Activated naive CD4-positive, alpha-beta T cell treated with anti-CD3 and anti-CD28 coated beads, Interleukin-2, amount 50 U/mL, for 72 hours (primary cell): ENCODE measurements at places on chromosomes 7 and 10. TPM values are rescaled to one million over a fixed set of nuclear protein-coding genes. Genes with fewer than 3 reads are reported as not detected.

Gene NODAL
- not detected for total RNA-seq

Gene IL15RA
- 16.7 TPM for total RNA-seq

Gene DYNC1I1
- total RNA-seq = not detected

Gene SPOCK2
- total RNA-seq = 170 TPM

Gene EPHB6
- total RNA-seq = 16.0 TPM

Gene ITGB8
- total RNA-seq = not detected

Gene GPR158
- total RNA-seq = not detected

Gene COA1
- total RNA-seq = 72.4 TPM
